ENCODE measurements at places on chromosomes 6 and 20.

GRCh38 chr6:140559458-140559857, 1185.0 kb upstream of the CITED2 start:
- DNase-seq: no peak

- no peak for DNase-seq
These were observed 12.1 kb upstream of the BTBD3 start for GRCh38 chr20:11905460-11906179.

DNA sequence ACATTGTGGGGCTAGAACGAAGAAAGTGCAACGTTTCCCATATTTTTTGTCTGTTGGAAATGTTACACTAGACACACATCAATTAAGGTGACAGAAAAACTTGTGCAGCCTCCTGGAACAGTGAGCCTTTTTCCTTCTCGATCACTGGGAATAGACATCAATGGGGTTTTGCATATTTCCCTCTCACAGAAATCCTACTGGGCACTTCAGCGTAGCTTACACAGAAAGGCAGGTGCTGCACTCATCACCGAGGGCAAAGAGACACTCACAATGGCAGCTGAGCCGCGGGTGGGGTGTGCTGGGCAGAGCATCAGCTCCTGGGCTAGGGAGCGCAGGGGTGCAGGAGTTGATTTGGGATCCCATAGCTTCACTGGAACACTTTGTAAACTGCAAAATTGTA, 64.5 kb downstream of the THBS2 start:
- no peak for DNase-seq

DNA sequence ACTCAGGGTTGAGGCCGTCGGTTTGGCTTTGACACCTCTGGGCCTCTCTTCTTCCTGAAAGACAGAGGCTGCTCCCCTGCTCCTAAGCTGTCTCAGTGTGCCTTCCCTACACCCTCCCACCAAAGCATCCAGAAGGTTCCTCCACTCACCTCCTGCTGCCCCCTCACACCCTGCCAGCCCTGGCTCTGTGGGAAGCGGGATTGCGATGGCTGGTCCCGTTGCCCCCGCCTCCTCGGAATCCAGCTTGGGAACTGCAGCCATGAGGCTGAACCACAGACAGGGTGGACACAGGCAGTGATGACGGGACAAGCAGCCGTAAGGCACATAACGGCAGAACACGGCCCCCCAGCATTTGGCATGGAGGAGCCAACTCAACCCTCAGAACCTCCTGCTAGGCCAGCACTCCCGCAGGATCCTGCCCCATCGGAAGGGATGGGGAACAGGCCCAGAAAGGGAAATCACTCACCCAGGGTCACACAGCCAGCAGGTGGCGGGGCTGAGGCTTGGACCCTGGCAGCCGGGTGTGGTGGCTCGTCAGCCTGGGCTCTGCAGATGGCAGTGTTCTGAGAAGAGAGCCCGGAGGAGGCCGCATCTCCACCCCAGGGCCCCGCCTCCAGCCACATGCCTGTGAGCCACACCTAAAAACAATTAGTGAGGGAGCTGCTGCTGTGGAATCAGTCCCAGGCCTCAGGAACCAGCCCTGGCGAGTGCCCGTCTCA, 139.6 kb downstream of the PHACTR3 start:
- no peak for DNase-seq

DNA sequence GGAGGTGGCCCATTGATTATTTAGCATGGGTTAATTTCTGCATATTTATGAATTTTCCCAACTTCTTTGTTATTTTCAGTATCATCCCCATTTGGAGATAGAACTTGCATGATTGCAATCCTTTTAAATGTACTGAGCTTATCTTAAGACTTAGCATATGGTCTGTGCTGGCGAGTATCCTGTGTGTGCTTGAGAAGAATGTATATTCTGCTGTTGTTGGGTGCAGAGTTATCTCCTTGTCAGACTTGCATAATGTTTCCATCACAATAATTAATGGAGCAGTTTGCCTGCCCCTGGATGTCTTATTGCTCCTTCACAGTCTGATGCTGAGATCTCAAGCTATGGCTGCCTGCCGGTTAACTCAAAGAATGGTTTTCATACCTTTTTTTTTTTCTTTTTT, 112.6 kb downstream of the CDYL start:
- no peak for DNase-seq

DNA sequence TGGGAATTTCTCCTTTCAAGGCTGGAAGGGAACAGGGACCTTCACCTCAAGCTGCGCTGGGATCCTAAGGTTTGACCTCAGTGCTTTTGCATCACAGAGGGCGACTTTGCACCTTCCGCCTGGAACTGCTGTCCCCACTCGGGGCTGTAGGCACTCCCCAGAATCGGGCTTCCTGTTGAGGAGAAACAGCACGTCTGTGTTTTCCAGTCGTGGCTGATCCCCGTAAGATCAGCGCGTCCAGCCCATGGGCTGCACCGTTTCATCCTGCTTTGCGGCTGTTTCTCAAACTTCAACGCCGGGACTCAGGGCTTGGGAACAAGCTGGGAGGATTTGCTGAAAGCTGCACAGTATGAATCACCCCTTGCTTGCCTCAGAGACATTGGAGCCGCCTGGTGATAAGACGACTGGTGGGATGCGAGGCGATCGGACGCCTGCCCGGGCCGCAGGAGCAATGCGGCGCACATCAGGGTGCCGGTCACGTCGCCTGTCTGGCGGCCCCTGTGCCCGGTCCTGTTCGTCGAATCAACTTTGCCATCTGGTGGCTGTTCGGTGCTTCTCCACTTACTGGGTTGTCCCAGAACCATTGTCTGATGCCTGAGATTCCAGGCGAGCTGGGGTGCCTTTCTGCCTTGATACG, 53.6 kb upstream of the FRMD1 start:
- DNase-seq: peak; percentile 90

GRCh38 chr6:89830170-89830809, 610 bp downstream of the CASP8AP2 start:
- no peak for DNase-seq
